ENCODE measurements at places on chromosomes 7 and 10. TPM values are rescaled to one million over a fixed set of nuclear protein-coding genes. Genes with fewer than 3 reads are reported as not detected.

LOXL4 gene
- 18.5 TPM for total RNA-seq

- no peak for DNase-seq
Measured at GRCh38 chr10:34523017-34523767, 291.9 kb downstream of the PARD3 start.

- DNase-seq, result no peak
Measured at GRCh38 chr10:78664929-78665553, 403.7 kb upstream of the ZMIZ1 start.

LLCFC1 gene
- not detected for total RNA-seq

- DNase-seq, result no peak
Measured at GRCh38 chr7:240887-241421, 48.6 kb downstream of the FAM20C start.

WNT16 gene
- total RNA-seq, result not detected

DNA sequence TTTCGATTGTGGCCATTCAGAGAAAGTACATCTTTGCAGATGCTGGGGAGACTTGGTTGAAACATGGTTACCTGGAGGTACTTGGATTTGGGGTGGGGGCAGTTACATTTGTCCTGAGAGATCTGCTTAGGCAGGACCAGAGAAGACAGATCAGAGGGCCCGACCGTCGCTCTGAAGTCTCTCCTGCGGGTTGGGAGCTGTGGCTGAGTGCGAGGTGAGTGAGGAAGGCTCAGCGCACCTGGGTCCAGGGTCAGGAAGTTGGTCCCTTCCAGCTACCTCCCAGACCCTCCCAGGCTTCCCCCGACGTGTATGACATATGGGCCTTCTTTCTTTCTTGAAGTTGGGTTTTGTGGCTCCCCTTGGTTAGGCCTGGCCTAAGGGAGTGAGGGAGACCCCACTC, 56.3 kb downstream of the LHPP start:
- DNase-seq, result no peak

DNA sequence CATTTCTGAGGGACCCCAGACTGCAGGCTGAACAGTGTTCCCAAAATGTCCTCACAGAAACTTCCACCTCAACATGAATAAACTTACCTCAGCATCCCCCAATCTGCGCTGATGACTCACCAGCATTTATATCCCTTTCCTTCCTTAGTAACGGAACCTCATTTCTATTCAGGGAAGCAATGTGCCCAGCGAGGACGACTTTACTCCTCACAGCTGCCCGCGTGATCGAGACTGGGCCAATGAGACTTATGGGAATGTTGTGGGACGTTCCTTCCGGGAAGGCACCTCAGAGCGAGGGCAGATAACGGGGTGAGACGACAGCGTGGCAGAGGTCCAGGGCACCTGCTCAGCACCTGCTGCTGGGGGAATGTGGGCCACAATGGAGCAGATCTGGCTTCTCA, 73.1 kb upstream of the CAMK2B start:
- no peak for DNase-seq

DNA sequence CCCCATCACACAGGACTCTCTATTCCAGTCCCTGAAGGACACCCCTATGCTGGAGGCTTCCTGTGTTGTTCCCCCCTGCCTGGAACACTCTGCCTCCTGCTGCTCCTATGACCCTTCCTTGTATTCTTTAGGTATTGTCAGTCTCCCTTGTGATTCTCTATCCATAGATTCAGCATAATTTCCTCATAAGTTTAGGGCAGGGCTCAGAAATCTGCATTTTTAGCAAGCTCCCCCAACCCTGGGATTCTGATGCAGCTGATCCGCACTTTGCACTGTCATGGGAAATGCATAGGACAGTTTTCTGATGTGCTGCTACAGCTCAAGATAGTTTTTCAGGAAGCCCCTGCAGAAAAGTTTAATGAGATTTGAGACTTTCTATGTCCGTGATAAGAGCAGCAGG, 79.9 kb downstream of the ADRA2A start:
- DNase-seq, result no peak

GRCh38 chr10:132929953-132930548, 12.3 kb downstream of the CFAP46 start:
- DNase-seq, result no peak

DNA sequence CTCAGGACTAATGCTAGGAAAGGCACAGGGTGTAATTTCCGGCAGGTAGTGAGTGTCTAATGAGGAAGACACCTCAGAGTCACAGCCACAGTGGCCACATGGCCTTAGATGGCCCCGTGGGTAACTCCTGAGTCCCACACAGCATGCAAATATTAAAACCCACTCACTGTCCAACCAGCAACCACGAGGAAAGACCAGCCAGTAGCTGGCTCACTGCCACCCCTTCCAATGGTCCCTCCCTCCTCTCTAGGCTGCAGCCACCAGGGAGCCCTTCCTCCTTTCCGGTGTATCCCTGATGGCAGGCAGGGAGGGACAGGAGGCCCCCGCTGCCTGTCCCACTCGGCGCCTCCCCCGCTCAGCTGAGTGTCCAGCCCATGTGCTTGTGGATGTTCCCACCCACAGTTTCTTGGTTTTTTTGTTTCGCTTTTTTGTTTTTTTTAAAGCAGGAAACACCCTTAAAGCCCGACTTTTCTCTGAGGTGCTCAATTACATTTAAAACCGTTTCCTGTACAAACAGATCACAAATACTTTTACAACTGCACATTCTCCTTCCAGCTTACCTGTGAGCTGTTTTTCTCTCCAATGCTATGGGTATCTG, 9.2 kb downstream of the BNIP3 start:
- no peak for DNase-seq

DNA sequence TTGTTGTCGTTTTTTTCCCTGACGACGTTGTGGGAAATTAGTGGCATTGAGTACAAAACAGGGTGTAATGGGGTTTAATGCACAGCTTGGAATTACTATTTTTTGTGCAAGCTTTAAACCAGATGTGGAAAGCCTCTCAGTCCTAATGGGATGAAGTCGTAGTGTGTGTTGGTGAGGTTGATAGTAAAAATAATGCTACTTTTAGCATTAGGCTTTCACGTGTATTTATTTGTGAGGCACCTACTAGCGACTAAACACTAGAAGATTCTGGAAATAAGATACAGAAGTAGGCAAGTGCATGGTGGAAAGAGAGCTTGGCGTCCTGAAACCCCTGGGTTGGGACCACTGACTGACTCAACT, 588 bp upstream of the ORC5 start:
- DNase-seq, result no peak

- no peak for DNase-seq
Measured at GRCh38 chr7:155188357-155188756, 109.3 kb upstream of the INSIG1 start.

- DNase-seq, result no peak
Measured at GRCh38 chr7:33556472-33556871, 348.9 kb upstream of the BMPER start.

DNA sequence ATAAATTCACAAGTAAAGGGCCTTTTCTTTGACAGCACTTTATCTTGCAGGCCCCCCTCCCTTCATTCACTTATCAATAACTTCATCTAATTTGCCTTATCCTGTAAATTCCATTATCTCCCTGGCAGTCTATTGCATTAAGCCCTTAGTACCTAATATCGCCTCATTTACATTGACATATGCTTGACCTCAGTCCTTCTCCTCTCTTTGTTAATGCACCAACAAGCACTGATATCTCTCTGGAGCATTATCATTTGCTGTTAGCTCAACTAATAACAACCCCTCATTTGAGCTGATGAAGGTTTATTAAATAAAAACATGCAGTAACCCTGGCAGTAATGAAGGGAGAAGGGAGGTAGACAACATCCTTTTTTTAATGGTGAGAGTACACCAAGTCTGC, 46.8 kb downstream of the EXOC4 start:
- DNase-seq, result no peak

GRCh38 chr7:106339513-106340246, 54.9 kb upstream of the NAMPT start:
- no peak for DNase-seq

GRCh38 chr10:85902051-85902450, 464.5 kb downstream of the GRID1 start:
- DNase-seq, result no peak

RBP3 gene
- not detected for total RNA-seq

PNLIPRP1 gene
- not detected for total RNA-seq

- DNase-seq, result no peak
Measured at GRCh38 chr10:86647773-86648703, 6.3 kb upstream of the OPN4 start.

CD36 gene
- 597 TPM for total RNA-seq

SEMA3C gene
- 1.8 TPM for total RNA-seq

DNA sequence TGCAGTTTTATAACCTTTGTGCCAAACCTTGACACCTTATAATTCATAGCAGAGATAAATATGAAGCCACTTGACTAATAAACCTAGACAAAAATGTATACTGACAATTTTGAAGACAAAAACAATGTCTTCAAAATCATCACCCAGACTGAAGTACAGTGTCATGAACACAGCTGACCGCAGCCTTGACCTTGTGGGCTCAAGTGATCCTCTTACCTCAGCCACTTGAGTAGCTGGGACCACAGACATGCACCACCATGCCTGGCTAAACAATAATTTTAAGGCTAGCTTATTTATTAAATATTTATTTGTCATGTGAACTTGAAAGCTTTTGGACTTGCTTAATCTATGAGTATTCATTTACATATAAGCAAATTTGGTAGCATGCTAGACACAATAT, 24.3 kb downstream of the IL6 start:
- no peak for DNase-seq

- no peak for DNase-seq
Measured at GRCh38 chr10:77392851-77393250, 244.8 kb downstream of the KCNMA1 start.

RAB11FIP2 gene
- 8.0 TPM for total RNA-seq

DNA sequence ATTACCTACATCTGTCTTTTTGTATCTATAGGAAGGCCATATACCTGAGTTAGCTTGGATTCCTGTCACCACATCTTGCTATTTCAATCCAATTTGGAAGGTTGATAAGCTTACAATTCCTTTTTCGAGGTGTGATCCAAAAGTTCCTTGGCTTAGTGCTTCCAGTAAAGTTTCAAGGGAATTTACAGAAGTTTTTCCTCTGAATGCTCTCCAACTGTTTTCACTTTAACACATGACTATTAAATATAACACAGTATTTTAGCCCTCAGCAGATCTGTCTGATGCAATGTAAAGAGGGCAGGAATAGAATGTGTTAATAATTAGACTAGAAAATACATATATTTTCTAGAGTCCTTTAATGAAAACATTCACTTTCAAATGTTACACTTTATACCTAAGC, 171.4 kb downstream of the DKK1 start:
- no peak for DNase-seq

DNA sequence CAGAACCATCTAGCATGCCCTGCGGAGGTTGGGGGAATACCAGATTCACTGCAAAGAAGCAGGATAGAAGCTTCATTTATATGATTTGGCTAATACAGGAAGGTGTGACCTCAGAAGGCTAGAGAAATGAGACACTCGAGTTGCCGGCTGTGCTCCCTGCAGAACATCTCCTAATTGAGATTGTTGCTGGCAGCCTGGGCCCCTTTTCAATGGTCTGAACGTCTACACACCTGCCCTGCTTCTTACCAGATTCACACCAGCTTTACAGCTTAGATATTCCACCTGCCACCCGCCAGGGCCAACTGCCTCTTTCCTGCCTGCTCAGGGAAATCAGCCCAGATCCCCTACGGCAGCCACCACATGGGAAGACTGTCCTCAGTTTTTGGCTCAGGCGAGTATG, 475.3 kb upstream of the AUTS2 start:
- no peak for DNase-seq

DNA sequence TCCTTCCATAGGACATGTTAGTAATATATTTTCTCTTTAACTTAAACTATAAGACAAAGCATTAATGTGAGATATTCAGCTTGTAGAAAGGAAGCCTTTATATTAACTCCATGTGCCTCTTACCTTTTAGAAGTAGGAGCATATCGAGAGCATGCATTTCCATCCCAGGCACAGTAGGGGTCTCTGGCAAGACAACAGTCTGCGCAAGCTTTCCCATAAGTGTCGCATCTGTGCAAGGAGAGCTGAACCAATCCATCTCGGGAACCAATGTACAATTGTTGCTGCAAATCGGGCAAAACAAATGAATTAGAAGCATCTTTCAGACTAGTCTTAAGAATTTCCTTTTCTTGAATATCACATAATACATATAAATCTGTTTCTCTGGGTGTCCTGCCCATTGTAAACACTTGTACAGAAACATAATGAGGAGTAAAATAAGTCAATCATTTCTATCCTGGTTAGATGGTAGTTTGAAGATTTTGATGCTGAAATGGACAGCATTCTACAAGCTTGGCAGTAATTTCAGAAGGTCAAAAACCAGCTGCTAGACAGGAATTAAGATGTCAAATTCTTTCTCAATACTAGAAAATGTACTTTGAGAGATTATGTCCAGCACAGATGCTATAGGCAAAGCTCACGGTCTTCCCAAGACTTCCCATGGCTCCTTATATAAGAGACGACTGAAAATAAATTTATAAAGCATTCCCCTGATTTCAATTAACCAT, 171.8 kb downstream of the SEMA3D start:
- DNase-seq, result no peak

GRCh38 chr10:16944402-16944801, 127.2 kb upstream of the RSU1 start:
- no peak for DNase-seq

DNA sequence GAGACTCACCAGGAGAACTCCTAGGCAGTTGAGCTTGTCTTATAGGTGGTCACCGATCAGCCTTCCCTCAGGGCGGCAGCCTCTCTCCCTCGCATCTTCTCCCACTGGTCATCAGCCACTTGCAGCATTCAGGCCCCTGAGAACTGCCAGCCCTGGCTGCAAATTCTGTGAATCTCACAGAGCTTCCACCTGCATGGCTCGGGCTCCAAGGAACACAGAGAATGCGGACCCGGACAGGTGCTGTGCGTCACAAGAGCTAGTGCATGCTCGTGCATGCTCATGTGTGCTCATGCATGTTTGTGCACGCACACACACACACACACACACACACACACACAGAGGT, 176.9 kb downstream of the ARHGAP12 start:
- DNase-seq, result no peak

GRCh38 chr10:88115407-88115806, 252.0 kb downstream of the PTEN start:
- no peak for DNase-seq

DNA sequence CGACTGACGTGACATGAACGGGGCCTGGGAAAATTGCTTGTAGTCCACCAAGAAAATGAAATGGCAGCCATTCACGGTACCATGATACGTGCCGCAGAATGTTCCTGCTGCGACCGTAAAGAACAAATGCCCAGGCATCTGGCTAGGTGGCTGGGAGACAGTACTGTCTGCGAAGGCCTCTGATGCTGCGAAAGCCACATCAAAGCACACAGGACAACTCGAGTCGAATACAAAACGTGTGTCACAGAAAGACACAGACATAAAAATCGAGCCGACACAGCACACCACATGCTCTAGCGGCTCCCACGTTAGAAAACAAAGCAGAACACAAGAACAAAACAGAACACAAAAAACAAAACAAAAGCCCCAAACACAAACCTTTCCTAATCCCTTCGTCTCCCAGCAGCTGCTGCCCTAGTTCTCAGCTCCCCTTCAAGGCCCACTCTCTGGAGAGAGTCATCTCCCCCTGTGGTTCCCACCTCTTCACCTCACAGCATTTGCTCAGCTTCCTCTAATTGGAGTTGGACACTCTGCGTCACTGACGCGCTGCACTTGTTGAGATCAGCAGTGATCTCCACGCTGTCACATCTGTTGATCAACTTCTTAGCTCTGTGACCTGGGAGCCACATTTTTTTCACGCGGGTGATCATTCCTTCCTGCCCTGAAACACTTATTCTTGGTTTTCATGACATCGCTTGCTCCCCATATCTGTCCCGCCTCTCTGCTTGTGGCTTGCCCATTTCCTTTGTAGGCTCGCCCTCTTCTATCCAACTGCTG, 112.2 kb downstream of the CLEC2L start:
- no peak for DNase-seq

- DNase-seq, result no peak
Measured at GRCh38 chr7:112073530-112073929, 132.7 kb downstream of the DOCK4 start.

All from liver (tissue), 10 donors.